ENCODE measurements at places on chromosomes 13 and 19.

DNA sequence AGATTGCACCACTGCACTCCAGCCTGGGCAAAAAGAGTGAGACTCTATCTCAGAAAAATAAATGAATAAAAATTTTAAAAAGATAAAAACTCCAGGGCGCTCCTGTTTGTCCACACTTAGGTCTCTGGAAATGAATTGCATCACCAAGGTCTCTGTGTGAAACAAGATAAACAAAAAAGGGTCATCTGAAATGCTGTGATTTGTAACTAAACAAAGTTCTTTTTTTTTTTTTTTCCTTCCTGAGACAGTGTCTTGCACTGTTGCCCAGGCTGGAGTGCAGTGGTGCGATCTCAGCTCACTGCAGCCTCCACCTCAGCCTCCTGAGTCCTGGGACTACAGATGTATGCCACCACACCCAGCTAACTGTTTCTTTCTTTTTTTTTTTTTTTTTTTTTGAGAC is 11.5 kb downstream of the FZR1 start:
- no peak for DNase-seq

- DNase-seq, result no peak
Observed at GRCh38 chr13:106445996-106446395, 89.5 kb downstream of the EFNB2 start.

GRCh38 chr13:105665284-105665683 is 870.2 kb downstream of the EFNB2 start:
- DNase-seq, result no peak

DNA sequence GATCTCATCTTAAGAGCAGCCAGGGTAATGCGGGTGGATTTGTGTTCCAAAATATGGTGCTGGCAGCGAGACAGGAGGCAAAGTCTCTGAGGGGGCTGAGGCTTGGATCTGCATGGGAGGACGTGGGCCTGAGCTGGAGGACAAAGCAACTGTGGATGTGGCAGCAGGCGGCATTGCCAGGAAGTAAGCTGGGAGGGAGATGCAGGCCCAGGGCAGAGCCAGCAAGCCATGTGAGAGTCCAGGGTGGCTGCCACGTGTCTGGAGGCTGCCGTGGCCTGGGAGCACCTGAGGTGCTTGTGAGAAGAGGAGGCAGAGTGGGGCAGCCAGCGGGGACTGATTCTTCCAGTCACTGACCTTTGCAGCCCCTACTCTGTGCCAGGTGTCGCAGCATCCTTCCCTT is 52.0 kb downstream of the DPF1 start:
- DNase-seq, result no peak

GRCh38 chr13:99003851-99004471 is 26.1 kb upstream of the DOCK9 start:
- DNase-seq, result no peak

DNA sequence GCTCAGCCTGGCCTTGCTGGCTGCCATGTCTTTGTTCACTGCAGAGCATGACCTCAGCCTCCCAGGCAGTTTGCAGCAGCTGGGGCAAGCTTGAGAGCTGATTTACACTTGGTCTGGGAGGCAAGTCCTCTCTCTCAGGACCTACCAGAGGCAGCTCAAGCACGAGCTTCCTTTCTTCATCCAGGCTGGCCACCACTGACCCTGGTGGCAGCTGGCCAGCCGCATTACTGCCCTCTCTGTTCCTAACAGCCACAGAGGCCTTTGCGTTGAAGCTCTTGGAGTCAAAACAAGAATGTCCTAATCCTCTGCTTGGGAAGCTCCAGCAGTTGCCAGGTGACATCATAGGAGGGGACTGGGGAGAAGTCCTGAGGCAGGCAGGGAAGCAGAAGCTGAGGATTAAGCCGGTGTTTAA is 85.7 kb downstream of the NUFIP1 start:
- DNase-seq, result no peak

GRCh38 chr13:95325485-95325884 is 24.2 kb upstream of the ABCC4 start:
- DNase-seq, result no peak

DNA sequence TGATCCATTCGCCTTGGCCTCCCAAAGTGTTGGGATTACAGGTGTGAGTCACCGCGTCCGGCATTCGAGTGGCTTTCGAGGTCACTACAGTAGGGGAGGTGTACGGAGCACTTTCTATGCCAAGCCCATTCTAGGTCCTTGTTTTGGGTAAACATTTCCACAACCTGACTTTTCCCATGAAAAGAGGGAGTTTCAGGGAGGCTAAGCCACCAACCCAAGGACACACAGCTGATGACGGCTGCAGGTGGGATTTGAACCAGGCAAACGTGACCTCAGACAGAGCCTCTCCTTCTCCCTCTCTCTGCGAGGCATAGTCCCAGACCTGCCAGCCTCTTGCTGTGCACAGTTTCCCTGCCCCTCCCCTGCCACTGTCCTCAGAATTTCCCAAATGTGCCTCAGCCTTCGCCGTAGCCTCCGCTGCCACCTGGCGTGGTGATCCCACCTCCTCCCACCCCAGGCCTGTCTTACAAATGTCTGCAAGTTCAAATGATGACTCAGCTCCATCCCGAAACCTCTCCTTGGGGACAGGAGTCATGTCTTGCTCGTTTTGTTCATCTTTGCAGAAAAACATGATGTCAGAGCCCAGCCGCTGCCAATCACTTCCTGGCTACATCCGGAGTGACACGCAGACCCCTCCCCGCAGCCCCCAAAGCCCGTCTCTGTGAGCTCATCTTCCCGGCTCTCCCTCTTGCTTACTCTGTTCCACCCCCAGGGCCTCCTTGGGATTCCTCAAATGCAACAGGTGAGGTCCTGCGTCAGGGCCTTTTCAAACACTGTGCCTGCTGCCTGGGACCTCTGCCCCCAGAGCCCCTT is 6.6 kb upstream of the GADD45B start:
- DNase-seq, result no peak

DNA sequence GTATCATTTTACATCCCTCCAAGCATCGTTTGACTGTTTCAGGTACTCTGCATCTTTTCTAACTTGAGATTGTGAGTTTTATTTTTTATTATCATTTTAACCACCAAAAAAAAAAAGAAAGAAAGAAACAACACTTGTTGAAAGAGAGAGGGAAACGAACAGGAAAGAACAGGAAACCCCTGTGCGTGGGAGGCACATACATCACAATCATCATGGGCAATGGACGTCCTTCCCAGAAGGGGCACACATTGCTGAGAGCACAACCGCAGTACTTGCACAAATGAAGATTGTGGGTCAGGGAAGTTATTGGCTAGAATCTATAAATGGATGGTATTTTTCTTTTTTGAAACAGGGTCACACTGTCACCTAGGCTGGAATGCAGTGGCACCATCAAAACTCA is 1.7 kb downstream of the CLC start:
- no peak for DNase-seq

- no peak for DNase-seq
Observed at GRCh38 chr13:72754111-72754510, 26.4 kb downstream of the BORA start.

GRCh38 chr19:40762754-40763470 is 11.9 kb downstream of the SNRPA start:
- no peak for DNase-seq

DNA sequence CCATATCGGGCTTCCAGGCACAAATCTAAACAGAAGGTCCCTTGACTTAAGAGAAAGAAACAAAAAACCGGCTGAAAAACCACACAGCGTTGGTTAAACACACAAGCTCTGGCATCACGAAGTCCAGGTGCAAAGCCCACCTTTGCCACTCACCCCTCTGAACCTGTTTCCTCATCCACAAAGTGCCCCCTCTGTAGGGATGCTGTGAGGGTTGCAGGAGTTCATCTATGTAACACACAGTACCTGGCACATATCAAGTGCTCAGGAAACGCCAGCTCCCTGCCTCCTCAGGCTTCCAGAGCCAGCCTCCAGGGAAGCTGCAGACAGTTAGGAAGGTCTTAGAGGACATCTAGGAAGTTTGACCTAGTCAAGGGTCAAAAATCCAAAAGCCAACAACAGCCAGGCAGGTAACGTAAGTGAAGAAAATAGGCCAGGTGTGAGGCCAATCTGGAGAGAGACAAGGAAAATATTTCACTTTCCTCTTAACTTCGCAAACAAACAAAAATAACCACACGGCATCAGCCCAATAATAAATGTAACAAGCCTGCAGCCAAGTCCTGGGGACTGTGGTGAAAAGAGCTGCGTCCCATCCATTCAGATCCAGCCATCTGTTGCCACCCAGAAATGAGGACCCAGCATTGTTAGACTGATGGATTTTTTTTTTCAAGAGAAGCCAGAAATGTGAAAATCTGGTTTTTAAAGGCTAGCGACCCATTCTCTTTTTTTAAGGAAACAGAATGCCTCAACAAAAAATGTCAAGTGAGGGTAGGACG is 10.0 kb downstream of the KDELR1 start:
- no peak for DNase-seq
